ENCODE measurements at places on chromosomes 3 and 15.

GRCh38 chr3:170740726-170741591, 129.0 kb downstream of the RPL22L1 start:
- DNase-seq, result peak; percentile 60

- DNase-seq, result no peak
These were observed 6.2 kb downstream of the HMG20A start for GRCh38 chr15:77426871-77427270.

DNA sequence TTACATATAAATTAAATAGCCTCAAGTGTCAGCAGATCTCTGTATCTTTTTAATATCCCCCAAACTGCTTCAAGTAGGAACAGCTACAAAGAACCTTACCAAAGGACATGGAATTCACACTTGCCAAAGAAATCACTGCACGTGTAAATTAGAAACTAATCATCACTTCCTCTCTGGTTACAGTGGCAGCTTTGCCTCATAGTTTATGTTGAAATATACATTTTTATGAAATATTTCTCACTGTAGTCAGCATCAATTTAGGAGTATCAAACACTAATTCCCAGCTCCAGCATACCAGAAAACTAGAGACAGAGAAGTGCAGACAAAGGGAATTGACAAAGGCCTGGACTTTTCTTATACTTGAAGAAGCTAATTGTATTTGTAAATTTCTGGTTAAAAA, 260.9 kb downstream of the TIGIT start:
- no peak for DNase-seq

- no peak for DNase-seq
These were observed 291.3 kb downstream of the TLE3 start for GRCh38 chr15:69806287-69806915.

GRCh38 chr3:172260381-172260780, 187.9 kb downstream of the GHSR start:
- DNase-seq, result no peak

DNA sequence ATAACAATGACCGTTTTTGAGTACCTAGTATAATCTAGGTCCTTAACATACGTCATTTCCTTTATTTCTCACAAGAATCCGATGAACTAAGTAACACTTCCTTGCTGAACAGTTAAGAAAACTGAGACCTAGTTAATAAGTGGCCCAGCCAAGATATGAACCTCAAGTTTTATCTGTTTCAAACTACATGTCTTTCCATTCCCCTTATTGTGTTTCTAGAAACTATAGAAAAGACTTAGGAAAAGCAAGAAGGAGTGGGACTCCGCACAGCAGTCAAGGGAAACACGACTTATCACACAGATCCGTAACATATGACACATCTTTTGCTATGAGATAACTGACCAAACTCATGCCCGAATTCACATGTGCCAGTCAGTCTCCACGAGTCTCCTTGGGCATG, 221.2 kb upstream of the ADAMTS9 start:
- DNase-seq, result no peak

DNA sequence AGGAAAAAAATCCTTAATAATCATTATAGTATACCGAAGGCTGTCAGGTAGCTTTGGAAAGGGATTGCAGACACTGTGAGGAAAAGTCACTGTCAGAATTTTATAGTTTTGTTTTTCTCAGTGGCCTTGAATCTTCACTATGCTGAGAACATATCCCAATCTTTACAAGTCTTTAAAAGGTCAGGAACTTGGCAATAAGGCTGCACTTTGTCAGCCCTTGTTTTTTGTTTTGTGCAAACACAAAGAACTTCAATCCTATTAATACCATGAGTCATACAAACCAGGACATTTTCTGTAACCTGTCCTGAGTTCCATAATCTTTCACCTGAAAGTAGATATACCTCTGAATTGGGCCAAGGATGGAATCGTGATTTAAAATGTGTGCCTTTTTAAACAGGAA, 45.6 kb upstream of the PIK3R4 start:
- DNase-seq, result no peak

DNA sequence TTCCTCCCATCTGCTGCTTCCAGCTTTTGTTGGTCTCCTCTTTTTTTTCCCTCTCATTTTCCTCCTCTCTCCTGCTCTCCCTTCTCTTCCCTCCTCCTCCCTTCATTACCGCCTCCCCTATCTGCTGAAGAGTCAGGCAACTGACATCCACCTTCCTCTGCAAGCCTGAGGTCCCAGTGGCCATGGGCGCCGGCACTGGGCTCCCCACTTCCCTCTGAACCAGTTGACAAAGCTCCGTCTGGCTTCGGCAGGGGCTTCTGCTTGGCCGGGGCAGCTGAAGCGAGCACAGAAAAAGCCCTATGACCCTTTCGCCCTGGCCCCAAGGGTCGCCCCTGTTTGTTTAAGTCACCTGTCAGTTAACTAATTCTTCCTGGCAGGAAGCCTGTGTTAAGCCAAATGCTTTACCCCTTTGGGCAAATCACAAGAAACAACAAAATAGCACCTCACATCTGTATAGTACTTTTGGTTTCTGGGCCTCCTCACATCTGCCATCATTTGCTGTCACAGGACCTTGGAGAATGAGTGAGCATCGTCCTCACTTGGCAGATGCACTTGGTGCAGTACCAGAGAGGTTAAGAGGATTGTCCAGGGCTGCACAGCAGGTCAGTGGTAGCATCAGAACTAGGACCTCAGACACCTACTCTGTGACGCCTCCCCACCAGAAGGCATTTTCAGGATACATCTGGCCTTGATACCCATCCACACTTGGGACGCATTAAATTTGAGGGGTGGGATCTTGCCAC, 27.7 kb downstream of the ITGA11 start:
- DNase-seq, result no peak

GRCh38 chr3:32471246-32471645, 31.4 kb downstream of the CMTM6 start:
- DNase-seq, result no peak

DNA sequence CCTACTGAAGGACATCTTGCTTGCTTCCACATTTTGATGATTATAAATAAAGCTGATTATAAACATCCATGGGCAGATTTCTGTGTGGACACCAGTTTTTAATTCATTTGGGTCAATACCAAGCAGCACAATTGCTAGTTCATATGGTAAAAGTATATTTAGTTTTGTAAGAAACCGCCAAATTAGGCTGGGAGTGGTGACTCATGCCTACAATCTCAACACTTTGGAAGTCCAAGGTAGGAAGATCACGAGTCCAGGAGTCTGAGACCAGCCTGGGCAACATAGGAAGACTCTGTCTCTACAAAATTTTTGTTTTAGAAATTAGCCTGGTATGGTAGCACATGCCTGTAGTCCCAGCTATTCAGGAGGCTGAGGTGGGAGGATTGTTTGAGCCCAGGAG, 52.6 kb upstream of the ABHD2 start:
- DNase-seq, result no peak

- no peak for DNase-seq
These were observed 351.5 kb upstream of the ICE2 start for GRCh38 chr15:60830479-60830878.
